Posterior cingulate gyrus (tissue), 11 donors: ENCODE measurements at places on chromosomes 4 and X.
A peak's percentile ranks its signal among the peaks of the same experiment; 100 is the strongest.

DNA sequence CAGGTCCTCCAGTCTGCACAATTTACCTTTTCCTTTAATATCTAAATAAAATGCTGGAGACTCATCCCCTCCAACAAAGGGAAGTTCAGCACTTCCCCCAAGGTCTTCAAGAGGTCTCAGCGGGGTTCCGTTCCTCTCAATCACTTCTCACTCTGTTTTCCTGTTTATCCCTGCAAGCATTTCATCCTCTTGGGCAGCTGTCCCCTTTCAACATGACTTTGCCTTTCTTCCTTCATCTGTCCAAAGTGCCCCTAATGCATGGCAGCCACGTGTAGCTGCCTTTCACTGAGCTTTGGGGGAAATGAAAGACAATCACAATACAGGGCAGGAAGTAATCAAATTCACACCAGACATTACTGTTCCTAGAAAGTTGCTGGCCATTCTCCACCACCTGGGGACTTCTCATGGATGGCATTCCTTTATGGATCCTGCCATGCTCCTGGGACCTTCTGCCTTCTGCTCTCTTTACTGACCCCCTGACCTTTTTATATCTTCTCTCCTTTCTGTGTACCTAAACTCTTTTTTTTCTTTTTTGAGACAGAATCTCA is 79.7 kb upstream of the USP9X start:
- DNase-seq = no peak

DNA sequence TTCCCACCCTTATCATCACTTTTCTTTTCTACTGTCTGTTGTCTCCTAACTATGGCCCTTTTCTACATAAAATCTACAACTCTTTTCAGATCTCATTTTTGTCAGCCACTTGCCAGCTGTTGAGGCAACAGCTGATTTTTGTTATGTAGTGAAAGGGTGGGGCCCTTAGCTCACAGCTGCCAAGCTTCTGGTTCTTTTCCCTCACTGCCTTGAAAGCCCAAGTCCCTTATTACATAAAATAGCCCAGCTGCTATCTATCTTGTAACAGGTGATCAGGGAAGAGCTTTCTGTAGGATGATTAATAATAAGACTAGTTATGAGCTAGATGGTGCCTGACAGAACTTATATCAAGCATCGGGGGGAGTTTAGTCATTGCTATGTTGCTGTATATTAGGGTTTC is 45.9 kb downstream of the ADGRL3 start:
- no peak for DNase-seq

GRCh38 chrX:30308263-30309138 is 689 bp downstream of the NR0B1 start:
- no peak for DNase-seq

GRCh38 chrX:48466696-48467095 is 3.4 kb downstream of the SLC38A5 start:
- DNase-seq = no peak

- peak; percentile 99 for DNase-seq
Measured at GRCh38 chr4:52721968-52722815, 29.0 kb downstream of the ERVMER34-1 start.

GRCh38 chrX:53323196-53323595 is 41.8 kb upstream of the IQSEC2 start:
- DNase-seq = no peak

GRCh38 chr4:14359991-14360390 is 642.3 kb upstream of the CPEB2 start:
- DNase-seq = no peak

- DNase-seq = no peak
Measured at GRCh38 chrX:32448320-32448719, 763.0 kb downstream of the DMD start.

DNA sequence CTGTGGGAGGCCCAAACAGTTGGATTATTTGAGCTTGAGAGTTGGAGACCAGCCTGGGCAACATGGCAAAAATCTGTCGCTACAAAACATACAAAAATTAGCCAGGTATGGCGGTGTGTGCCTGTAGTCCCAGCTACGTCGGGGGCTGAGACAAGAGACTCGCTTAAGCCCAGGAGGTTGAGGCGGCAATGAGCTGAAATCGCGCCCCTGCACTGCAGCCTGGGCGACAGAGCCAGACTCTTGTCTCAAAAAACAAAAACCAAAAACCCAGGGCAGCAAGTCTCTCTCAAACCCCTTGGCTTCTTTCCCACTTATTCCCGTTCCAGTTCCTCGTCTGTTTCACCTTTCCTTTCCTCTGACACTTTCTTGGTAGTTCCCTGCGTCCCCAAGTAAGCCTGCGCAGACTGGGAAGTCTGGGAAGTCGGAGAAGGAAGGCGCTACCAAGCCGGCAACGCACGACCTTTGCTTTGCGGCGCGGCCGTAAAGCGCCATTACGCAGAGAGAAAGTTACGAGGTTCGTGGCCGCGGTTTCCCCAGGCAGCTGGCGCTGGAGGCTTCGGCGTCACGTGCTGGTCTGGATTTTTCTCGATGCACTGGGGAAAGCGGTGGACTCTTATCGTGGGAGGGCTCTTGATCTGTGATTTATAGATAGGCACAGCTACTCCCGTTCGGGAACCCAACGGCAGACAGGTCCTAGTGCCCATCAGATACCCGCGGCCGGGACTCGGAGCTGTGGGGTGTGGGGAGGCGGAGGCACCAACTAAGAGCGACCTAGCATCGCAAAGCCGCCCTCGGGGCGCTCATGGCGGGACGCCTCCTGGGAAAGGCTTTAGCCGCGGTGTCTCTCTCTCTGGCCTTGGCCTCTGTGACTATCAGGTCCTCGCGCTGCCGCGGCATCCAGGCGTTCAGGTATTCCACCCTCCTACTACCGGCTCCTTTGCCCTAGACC is at the start of gene NUDT9:
TSS of gene NUDT9 (plus strand) at position 470 of the 949 bp plus-strand sequence. CDS start at position 803, 333 bp downstream.
- peak; percentile 95 for DNase-seq
